NCI-H2171 (cell line): ENCODE measurements at places on chromosomes 13 and 19.

DNA sequence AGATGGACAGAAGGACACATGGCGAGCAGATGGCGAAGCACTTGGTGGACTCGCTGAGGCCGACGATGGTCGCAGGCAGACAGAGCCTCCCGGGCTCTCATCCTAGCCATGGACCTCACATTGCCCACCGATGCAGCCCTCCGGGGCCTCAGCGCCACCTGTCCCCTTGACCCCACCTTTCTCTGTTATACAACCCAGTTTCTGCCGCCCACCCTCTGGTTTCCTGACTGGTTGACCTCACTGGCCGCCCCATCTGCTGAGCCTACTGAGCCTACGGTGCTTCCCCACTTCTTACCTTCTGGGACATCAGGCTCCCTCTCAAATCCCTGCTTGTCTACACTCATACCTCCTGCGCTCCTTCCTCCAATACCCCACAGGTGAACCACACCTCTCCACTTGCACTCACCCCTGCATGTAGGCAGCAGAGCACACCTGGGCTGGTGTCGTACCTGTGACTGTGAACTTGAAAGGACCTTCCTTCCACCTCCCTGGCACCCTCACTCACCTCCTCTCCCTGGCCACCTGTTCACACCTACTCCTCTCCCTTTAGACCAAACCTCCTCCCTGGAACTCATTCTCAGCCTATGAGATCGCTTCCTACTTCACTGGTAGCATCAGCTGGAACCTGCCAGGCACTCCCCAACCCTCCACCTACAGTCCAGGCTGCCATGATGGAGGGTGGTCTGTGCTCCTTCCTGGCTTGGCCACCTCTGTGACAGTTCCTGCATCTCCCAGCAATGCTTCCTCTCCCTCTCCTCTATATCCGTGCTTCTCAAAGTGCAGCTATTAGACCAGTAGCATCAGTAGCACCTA lies 36.1 kb downstream of the HPN start:
- DNase-seq: no peak

DNA sequence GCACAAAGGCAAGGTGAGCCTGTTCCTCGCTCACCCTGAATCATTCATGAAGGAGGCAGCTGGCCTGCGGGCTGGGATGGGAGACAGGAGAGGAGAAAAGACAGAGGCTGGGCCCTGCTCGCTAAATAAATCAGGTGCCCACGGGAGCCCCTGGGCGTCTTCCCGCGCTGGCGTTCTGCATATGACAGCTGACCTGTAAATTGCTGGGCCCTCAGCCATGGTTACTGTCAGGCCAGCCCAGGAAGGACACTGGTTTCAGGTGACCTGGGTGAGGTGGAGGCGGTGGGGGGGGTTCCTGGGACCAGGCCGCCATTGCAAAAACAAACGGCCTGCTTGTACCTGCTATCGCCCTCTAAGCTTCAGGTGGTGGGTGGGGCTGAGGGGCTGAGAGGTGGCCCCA lies 3.4 kb upstream of the PTBP1 start:
- no peak for DNase-seq

GRCh38 chr19:16737911-16738310 lies 18.3 kb downstream of the NWD1 start:
- peak; percentile 65 for DNase-seq

- DNase-seq: no peak
These were observed 376.1 kb downstream of the DLEU7 start for GRCh38 chr13:50467156-50468110.

GRCh38 chr19:397941-398706 lies 10.8 kb downstream of the C2CD4C start:
- DNase-seq: no peak

- no peak for DNase-seq
These were observed 10.5 kb upstream of the ATP11A start for GRCh38 chr13:112679381-112679780.

DNA sequence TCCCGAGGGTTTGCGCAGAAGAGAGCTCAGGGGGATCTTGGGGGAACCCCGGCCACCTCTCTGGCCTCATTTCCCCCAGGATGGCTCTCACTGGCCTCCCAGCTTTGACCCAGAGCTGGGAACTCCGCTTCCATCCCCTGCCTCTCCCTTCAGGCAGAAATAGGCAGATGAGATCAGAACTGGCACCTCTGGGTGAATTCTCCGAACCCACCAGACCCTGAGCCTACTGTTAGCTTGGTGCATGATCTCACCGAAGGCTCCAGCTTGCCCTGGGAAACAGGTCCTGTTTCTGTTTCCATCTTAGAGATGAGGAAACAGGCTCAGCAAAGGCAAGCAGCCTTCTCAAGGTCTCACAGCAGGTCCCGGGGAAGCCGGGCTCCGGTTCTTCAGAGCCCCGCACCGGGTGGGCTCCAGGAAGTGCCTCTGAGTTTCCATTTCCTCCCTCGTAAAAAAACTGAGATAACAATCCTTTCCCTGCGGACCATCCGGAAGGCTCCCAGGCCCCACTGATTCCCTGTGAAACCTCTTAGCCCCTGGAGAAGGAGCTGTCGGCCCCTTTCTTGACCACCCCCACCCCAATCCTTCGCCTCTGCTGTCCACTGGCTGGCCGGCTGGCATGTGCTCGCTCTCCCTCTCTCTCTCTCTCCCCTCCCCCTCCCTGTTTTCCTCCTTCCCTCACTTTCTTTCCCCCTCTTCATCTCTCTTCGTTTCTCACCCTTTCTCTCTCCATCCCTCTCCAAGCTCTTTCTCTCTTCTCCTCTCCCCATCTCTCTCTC lies 2.1 kb downstream of the NECTIN2 start:
- DNase-seq: no peak

DNA sequence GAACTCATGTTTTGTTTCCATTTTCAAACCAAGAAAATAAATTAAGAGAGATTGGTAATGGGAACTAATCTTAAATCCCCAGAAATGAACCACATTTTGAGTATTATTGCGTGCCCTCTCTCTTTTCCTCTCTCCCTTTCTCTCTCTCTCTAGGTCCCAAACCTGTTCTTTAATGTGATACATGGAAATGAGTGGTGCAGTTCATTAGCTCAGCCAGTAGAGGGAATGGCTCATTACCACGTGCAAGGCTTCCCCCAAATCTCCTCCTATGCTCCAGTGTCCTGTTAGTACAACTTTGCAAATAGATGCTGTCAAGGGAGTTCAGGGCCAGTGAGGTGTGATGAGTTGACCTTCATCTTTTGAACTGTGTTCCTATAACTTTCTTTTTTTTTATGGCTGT lies 178.4 kb downstream of the FGF9 start:
- no peak for DNase-seq

- DNase-seq: no peak
These were observed 1.2 kb upstream of the ACP7 start for GRCh38 chr19:39082745-39083598.

GRCh38 chr19:16615808-16616207 lies 12.2 kb downstream of the MED26 start:
- DNase-seq: no peak

- no peak for DNase-seq
These were observed 17.6 kb downstream of the CEBPG start for GRCh38 chr19:33390908-33391630.

DNA sequence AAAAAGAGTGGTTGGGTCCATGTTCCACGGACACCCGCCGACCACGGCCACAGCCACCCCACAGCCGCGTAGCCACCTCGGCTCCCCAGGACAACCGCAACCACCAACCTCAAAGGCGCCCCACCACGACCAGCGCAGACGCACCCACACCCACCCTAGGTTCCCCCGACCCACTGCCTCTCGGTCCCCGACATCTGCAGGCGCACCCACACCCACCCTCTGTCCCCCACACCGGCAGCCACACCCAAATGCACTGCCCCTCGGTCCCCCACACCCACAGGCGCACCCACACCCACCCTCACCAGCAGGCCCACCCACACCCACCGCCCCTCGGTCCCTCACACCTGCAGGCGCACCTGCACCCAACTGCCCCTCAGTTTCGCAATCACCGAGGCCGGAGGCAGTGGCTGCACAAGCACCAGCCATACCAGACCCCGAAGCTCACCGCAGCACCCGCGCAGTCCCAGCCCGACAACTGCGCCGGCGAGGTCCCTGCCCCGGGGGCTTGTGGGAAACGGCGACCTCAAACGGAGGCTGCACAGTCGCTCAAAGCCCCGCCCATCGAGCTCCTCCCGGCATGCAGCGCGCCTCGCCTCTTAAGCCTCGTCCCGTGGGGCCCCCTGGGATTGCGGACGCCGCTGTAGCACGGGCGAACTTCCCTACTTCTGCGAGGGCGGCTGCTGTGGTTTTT lies 18.3 kb downstream of the ZNF77 start:
- no peak for DNase-seq

DNA sequence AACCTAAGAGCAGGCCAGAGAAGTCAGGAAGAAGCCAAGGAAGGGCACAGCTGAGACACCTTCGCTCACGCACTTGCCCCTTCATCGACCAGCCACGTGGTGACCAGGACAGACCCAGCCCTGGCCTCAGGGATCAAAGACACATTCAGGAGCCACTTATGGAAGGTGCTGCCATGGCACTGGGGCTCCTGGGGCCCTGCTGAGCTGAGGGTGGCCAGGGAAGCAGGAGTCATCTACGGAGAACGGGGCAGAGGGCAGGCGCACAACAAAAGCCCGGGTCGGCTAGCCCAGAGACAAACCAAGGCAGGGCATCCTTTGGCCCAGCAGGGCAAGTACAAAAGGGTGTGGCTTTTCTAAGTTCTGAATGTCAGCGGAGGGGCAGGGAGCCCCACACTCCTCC lies 2.3 kb downstream of the PLPP2 start:
- no peak for DNase-seq

GRCh38 chr13:79497064-79497463 lies 16.1 kb downstream of the NDFIP2 start:
- DNase-seq: no peak

- DNase-seq: peak; percentile 43
These were observed 1.2 kb downstream of the BLVRB start for GRCh38 chr19:40464059-40465024.

DNA sequence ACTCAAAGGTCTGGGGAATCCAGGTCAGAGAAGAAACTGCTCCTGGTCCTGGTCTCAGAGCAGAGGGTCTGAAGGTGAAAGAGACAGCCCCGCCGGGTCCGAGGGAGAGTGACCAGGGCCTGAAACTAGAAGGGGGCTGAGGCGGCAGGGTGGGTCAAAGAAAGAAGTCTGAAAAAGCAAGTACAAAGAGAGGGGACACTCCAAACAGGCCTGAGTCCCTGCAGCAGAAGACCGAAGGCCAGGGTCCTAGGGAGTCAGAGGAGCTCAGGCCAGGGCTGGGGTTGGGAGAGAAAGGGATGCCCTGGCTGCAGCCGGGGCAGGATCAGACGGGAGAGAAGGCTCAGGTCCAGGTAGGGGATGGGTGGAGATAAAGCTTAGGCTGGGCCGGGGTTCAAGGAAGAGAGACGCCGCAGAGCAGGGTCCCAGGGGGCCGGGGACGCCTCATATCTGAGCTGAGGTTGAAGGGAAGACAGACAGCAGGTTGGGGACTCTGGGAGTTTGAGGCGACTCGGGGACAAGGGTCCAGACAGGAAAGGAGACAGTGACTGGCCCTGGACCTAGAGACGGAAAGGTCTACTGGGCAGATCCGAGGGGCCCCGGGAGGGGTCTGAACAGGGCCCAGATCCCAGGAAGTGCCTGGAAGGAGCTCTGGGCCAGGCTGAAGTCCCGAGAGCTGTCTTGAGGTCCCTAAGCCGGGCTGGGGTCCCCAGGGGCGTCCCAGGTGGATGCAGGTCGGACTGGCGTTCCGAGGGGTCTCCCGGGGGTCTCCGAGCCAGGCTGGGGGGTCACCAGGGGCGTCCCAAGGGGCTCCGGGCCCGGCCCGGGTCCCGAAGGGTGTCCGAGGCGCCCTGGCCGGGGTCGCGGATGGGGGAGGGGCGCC lies 795 bp downstream of the MLLT1 start:
- DNase-seq: no peak

- DNase-seq: no peak
These were observed 81.2 kb downstream of the COL4A2 start for GRCh38 chr13:110388108-110388943.

- DNase-seq: no peak
These were observed 11.0 kb downstream of the FRY start for GRCh38 chr13:32042551-32042950.

- DNase-seq: no peak
These were observed 916.6 kb downstream of the DIAPH3 start for GRCh38 chr13:59247171-59247570.

GRCh38 chr13:48624016-48624415 lies 29.7 kb upstream of the CYSLTR2 start:
- no peak for DNase-seq

DNA sequence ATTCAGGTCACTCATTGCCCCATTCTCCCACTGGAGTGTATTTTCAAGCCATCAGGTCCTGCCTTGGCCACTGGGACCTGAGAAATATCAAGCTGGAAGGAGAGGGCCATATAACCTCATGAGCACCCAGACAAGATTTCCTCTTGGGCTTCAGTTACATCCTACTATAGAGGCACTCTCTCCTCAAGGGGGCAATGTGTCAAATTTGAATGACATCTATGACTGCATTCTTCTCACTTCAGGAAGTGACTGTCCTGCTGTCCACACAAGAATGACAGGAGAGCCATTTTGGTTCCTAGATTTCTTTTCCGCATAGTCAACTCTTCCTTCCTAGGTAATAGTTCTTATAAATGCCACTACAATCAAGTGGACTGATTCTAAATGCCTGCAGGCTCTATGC lies 416.2 kb downstream of the DIAPH3 start:
- no peak for DNase-seq

GRCh38 chr13:36981156-36981743 lies 17.9 kb downstream of the ALG5 start:
- no peak for DNase-seq

DNA sequence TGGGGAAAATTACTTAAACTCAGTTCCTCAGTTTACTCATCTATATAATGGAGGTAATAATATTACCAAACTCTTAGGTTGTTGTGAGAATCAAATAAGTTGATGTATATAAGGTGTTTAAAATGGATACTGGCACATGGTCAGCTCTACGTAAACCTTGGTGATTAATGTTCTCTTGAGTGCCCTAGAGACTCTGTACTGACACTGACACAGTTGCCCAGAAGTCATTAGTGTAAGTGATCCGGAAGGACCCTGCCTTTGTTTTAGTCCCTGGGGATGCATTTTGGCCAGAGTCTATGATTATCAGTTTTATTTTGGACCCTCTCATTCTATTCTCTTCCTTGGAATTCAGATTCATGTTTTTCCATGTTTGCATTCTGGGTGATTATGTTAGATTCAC lies 31.9 kb downstream of the CHST8 start:
- no peak for DNase-seq

- peak; percentile 74 for DNase-seq
These were observed 21.8 kb downstream of the OLFM2 start for GRCh38 chr19:9914315-9915207.

DNA sequence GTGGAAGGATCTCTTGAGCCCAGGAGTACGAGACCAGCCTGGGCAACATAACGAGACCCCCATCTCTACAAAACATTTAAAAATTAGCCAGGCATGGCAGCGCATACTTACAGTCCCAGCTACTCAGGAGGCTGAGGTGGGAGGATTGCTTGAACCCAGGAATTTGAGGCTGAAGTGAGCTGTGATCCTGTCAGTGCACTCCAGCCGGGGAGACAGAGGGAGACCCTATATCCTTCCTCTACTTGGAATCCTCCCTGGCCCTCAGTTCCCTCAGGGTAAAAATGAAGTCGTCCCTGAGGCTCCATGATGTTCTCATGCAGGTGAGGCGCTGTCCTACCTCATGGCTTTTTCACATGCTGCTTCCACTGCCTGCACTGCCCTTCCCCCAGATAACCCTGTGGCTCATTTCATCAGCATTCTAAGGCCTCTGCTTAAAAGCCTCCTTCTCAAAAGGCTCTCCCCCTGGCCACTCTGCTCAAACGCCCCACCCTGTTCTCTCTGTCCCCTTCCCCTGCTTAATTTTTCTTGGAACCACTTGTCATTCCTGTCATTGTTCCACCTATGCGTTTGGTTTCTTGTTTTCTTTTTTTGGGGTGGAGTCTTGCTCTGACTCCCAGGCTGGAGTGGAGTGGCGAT lies 19.2 kb downstream of the DNM2 start:
- no peak for DNase-seq
